ENCODE measurements at places on chromosomes 12 and 14.

DNA sequence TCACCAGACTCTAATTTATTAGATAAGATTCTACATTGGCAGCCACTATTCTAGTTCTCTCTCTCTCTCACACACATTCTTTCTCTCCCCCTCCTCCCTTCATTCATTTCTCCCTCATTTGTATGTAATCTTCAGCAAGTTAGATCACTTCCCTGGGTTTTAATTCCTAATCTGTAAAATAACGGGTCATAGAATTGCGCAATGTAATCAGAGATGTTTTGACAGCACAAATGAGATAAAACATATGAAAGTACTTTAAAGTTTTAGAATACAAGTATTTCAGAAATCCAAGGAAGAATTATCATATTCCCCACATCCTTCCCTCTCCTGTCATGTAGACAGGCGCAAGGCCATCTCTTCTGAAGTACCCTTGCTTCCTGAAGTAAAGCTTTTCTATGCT lies 21.7 kb downstream of the STYK1 start:
- DNase-seq: no peak

GRCh38 chr12:104702565-104703139 lies 245.9 kb downstream of the CHST11 start:
- peak; percentile 66 for DNase-seq

DNA sequence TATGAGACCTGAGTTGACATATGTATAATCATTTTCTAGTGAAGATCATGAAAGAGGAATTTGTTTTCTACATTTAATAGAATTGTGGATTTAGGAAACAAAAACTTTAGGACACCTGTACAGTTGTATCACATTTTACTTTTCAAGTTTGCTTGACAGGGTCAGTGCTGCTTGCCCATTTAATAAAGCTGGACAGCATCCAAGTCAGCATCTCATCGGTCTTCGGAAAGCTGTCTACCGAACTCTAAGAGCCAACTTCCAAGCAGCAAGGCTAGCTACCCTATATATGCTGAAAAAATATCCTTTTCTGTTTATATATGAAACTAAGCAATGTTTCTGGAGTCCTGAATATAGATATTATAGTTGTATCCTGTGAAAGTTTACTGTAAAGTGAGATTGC lies 52.3 kb downstream of the VEZT start:
- no peak for DNase-seq

GRCh38 chr12:32843528-32844095 lies 53.0 kb downstream of the PKP2 start:
- no peak for DNase-seq

GRCh38 chr14:61663312-61663979 lies 31.9 kb upstream of the HIF1A start:
- no peak for DNase-seq

- DNase-seq: no peak
These were observed 89.8 kb downstream of the PDZRN4 start for GRCh38 chr12:41277946-41278267.

DNA sequence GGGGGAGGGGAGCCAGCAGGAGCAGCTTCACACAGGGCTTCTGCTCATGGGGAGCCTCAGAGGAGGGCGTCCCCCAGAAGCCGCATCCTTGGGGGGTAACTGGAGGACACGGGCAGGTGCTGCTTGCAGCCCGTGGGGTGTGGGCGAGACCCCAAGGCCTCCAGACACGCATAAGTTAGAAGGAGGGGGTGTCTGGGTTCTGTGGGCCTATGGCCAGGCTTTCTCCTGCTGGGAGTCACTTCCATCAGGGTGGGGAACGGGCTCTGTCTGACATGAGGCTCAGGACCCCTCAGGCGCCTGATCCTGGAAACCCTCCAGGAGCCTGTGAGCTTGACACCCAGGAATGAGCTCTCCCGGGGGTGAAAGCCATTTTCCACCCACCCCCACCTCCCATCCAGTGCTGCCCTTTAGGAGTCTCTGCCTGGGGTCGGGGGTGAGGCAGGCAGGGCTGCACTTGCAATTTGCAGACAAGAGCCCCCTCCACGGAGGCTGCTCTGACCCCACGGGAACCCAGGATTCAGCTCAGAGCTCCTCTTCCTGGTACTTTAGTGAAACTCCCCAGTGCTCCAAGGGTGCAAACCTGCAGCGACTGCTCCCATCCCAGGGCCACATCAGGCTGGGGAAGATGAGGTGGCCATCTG lies 325.7 kb downstream of the ADGRD1 start:
- no peak for DNase-seq

DNA sequence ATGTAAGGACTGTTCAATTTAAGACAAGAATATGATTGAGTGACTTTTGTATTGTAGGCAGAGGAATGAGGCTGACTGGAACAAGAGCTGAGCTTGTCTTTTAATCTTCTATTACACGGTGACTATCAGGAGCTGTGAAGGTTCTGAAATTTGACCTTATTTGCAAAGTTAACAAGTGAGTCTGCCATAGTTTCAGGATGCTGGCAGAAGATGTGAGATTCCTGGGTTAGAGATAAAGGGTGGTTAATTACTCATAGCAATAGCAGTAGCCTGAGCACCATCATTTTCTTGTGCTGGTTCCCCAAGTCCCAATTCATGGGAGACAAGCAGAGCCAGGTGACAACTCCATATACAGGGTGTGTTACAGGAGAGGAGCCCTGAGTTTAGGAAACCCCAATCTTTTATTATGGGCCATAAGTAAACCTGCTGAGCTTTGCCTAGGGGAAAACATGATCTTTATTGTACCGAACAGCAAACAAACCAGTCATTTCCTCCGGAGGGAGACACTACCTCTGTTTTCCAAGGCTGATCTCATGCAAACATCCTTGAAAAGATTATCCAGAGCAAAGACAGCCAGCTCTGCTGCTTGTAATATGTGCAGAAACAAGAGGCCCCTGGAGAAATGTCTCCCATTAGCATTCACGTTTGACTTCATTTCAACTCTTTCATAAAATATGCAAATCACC lies 51.7 kb upstream of the DDX11 start:
- no peak for DNase-seq

GRCh38 chr12:119728444-119728745 lies 60.5 kb downstream of the PRKAB1 start:
- no peak for DNase-seq

DNA sequence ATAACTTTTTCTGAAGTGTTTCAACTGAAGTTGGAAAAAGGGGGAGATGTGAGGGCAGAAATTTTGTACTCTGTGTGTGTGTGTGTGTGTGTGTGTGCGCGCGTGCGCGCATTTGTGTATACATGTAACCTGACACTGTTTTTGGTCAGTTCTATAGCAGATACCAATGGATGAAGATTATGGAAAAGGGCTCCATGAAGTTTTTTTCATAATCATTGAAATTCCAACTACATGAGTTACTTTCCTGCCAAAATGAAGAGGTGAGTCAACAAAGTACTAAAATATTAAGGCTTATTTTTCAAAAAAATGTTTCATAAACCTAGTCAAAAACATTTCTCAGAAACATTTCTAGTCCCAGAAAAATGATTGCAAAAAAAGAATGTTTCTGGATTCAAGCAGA lies 25.7 kb upstream of the CERS5 start:
- no peak for DNase-seq

GRCh38 chr12:88802096-88802706 lies 221.9 kb upstream of the KITLG start:
- DNase-seq: no peak

DNA sequence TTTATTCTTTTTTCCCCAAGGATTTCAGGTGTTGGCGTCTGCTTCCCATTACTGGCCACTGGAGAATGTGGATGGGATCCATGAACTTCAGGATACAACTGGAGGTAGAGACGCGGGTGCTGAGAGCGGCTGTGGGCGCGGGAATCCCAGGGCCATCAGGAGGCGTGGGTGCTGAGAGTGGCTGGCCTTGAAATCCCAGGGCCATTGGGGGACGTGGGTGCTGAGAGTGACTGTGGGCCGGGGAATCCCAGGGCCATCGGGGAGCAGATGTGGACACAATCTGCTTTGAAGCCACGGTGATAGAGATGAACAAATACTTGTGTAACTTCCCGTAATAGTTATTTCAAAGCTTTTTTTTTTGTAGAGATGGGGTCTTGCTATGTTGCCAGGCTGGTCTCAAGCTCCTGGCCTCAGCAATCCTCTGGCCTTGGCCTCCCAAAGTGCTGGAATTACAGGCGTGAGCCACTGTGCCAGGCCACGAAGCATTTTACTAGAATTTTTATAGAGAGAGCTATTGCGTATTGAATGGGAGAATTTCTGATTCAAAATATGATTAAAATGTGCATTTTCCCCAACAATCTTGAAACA lies 12.8 kb downstream of the ADGRD1 start:
- DNase-seq: peak; percentile 16

Data from right forelimb (tissue), 1 donor.